Jurkat, Clone E6-1 (cell line): ENCODE measurements at places on chromosomes 7 and 10.

GRCh38 chr10:32161586-32161985 lies 105.4 kb upstream of the KIF5B start:
- DNase-seq = no peak

DNA sequence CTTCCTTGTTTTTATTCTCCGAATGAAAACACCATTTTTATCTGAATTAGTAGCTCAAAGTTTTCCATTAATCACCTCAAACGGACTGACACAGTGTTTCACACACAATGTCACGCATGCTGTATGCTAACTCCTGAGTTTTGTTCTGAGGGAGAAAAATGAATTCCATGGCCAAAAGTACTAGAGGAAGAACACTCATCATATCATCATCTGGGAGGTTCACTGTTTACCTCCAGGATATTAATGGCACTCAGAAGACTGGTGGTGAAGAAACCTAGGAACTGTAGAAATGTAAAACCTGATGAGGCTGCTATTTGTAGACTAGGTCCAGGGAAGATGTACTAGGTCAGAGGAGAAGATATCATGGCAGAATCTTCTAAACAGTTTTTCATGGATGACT lies 395.6 kb upstream of the ETV1 start:
- no peak for DNase-seq

DNA sequence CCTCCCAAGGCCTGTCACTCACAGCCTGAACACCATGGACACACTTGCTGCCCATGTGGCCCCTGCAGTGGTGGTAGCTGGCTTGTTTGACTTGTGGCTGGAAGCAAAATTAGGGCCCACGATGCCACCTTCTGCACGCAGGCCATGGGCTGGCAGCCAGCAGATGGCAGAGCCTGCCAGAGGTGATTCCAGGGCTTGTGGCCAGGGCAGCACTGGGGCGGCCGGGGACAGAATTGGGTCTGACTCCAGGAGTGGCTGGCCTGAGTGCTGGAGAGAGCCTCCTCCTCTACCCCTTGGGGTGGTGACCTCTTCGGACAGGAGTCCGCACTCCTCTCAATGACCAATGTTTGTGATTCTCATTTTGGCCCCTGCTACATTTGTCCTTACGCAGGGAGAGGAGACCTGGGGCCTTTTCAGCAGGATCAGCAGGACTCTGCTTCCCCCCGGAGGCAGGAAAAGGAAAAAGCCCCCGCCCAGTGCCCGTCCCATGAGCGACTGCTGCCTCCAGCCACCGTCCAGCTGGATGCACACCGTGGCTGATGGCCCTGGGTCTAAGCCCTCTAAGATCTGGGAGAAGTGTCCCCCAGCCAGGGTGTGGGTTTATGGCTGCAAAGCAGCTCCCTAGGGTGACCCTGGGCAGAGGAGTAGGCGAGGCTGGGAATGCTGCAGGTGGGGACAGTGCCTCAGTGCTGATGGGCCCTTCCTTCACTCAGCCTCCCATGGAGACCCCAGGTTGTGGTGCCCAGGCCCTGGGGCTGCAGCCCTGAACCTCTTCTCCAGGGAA lies 26.5 kb downstream of the DNAJB12 start:
- DNase-seq = no peak

- DNase-seq = no peak
Observed at GRCh38 chr10:30818854-30819253, 189.3 kb upstream of the LYZL2 start.

DNA sequence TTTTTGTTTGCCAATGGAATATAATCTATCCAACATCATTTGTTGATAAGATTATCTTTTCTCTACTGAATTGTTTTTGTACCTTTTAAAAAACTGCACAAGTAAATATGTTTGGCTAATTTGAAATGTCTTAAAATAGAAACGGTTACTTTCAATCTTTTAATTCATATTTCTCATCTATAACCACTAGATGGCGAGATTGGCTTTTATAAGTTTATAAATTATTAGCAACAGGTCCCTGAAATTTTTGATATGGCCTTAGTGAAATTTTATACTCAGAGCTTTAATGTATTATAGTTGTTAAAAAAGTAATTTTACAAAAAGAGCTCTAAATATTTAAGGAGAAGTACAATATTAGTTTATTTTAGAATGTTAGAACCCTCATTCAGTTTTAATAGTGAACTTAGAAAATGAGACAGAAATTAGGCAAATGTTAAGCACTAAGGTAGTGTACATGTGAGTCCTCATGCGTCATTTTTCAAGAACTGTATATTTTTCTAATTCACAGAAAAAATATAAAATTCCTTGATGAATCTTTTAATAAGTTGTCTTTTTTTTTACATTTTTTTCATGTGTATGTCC lies 592.5 kb downstream of the ARL4A start:
- peak; percentile 11 for DNase-seq

- DNase-seq = no peak
Observed at GRCh38 chr10:50322077-50322476, 70.8 kb upstream of the ASAH2 start.

- no peak for DNase-seq
Observed at GRCh38 chr10:131944976-131945695, 36.6 kb downstream of the BNIP3 start.

GRCh38 chr7:106795084-106795876 lies 69.8 kb upstream of the PIK3CG start:
- DNase-seq = no peak

DNA sequence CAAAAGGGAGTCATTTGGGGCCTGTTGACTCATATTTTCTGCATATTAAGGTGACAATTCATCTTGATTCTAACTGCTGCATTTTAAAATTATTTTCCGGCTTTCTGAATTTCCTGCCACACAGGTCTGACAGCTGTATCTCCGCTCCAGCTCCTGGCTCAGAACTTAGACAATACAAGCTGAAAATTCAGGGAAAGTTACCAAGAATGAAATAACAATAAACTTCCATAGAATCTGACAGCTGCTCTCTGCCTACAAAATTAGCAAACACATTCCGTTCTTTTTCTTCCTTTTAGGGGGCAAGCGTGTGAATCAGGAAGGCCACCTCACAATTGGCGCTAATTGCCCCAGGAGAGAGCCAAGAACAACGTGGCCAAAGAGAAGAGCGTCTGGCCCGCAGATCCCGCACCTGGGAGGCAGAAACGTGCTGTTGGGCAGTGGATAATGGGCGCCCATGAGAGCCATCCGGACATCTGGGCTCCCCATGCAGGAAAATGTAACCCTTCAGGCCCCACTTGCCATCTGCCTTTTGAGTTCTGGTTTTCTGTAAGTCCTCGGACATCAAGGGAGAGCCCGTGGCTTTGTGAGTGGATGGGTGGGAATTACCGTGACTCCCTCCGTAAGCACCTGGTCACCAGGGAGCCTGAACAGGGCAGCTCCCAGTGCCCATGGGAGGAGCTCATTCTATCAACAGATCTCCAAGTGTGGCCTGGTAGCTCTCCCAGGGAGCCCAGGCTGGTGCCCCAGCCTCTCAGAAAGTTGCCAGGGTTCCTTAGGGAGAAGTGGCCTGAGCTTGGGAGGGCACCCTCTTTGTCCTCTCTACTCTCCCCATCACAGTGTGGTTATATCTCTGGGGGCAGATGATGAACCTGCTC lies 5.0 kb downstream of the CLRN3 start:
- no peak for DNase-seq

GRCh38 chr7:120990468-120991118 lies 2.1 kb downstream of the CPED1 start:
- DNase-seq = no peak

DNA sequence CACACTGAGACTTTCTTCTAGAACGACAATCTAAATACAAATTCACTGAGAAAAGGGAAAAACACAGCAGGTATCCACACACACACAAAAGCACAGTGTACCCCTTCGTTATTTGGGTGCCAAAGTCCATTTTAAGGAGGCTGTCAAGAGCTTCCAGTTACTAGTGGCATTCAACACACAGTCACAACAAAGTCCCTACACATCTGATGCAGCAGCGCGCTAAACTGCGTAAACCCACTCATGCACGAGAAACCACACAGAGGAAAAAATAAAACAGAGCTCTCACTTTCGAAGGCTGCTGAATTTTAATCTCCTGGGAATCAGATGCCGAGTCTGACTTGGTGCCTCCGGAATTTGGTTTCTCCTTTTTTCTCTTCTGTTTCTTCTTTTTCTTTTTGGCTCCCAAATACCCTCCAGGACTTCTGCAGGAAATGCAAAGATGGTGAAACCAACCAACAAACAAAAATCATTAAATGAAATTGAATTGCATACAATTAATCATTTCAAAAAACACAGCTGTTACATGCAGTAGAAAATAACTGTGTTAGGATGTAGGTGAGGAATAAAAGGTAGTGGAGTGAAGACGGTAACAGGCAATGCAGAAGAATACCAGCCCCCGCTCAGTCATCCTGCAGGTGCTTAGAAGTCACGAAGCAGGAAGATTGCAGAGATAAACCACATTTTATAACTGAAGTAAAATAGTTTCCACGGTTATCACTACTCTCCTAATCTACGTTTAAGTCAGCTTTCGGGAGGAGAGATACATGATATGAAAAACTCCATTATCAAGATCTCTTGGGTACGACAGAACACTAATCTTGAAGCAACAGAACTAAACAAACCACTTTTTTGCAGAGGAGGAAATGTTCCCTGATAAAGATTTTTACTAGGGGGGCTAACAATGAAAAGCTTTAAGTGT lies 27.1 kb downstream of the NMT2 start:
- DNase-seq = peak; percentile 81

DNA sequence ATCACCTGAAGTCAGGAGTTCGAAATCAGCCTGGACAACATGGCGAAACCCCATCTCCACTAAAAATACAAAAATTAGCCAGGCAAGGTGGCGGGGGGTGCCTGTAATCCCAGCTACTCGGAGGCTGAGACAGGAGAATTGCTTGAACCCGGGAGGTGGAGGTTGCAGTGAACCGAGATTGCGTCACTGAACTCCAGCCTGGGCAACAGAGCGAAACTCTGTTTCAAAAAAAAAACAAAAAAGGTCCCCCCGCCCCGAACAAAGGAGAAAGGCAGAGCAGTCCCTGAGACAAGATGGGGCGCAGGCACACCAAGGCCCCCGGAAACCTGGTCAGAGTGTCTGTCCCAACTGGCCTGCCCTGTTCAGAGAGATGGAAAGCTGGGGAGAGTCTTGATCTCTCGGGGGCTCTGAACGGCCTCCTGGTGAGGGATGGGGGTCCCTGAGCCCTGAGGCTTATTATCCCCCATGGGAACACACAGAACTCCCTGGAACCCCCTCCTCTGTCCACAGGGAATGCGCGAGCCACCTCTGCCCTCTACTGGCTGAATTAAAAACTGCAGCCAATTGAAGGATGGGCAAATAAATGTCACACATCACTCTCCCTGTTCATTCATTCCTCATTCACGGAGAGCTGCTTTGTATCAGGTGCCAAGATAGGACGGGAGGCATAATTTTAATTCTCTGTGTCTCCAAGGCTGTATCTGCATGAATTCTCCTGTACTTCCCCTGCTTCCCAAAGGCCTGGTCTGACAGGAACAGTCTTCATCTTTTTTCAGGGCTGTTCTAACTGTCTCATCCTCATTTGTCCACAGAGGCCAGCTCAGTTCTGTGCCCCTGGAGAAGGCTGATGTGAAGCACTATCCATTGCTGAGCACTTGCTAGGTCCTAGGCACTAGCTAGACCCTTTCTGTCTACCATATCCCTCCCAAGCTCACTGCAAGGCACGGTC lies 28.9 kb downstream of the MAT1A start:
- DNase-seq = peak; percentile 15

GRCh38 chr7:25028370-25029021 lies 48.5 kb upstream of the OSBPL3 start:
- DNase-seq = peak; percentile 84

DNA sequence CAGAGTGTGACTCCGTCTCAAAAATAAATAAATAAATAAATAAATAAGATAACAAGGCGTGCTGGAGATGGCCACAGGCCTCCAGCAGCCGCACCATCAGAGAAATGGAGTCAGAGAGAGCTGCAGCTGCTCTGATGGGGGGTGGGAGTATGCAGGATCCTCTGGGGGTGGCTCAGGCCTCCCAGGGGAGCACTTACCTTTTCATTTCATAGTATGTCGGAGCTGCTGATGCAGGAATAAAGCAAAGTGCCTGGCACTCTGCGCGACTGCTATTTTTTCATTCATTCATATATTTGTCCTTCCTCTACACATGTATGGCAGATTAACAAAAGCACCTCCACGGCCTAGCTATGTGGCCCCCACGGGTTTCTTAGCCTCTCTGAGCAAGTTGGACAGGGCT lies 175.9 kb downstream of the CUX1 start:
- no peak for DNase-seq

- DNase-seq = no peak
Observed at GRCh38 chr10:30691639-30692015, 62.1 kb upstream of the LYZL2 start.

GRCh38 chr7:24974026-24974832 lies 5.7 kb downstream of the OSBPL3 start:
- no peak for DNase-seq

DNA sequence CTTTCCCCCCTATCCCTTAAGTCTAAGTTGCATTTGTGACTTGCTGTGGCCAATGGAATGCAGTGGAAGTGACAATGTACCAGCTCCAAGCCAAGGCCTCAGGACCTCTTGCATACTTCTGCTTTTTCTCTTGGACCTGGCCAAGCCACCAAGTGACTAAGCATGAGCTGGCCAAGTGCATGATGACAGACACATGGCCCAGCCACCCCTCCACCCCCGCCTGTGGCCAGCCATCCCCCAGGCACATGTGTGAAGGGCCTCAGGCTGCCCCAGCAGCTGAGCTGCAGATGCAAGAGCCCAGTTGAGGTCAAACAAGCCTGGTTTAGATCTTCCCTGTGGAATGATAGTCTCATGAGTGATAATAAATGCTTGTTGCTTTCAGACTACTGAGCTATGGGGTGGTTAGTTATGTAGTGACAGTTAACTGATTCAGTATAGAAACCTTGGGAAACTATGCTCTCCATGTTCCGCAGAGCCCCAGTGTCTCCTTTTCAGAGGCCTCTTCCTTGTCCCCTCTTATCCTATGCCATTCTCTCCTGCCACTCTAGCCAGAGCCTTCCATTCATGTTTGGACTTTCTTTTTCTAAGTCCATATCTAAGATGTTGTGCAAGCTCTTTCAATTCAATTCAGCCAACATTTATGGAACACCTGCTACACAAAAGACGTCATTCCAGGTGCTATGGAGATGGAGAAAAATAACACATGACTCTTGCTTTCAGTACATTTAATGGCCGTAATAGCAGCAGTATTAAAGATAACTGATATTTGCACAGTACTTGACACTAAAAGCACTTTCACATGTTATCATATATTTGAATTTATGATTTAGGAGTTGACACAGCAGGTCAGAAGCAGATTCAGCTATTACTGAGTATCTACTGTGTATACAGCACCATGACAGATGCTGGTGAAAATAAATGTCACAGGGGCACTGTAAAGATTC lies 55.5 kb upstream of the LOXL4 start:
- DNase-seq = no peak

DNA sequence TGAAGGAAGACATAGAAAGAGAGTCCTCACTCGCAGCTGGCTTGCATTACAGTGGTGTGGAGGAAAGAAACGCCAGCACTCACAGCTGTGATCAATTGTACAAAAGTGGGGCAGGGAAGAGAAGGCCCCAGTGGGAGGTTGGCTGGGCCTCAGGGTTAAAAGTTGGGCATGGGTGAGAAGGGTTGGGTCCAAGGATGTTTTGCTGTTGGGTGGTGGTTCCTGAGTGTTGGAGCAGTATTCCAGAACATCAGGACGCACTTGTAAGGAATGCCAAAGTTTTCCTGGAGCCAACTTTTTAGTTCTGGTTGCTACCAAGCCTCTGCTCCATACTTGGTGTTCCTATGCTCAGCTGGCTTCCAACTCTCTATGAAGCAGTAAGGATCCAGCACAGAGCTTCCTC lies 55.4 kb upstream of the MKRN1 start:
- no peak for DNase-seq

- no peak for DNase-seq
Observed at GRCh38 chr10:126208726-126209302, 179.5 kb downstream of the ADAM12 start.
